ENCODE measurements at places on chromosomes 13 and 19.

DNA sequence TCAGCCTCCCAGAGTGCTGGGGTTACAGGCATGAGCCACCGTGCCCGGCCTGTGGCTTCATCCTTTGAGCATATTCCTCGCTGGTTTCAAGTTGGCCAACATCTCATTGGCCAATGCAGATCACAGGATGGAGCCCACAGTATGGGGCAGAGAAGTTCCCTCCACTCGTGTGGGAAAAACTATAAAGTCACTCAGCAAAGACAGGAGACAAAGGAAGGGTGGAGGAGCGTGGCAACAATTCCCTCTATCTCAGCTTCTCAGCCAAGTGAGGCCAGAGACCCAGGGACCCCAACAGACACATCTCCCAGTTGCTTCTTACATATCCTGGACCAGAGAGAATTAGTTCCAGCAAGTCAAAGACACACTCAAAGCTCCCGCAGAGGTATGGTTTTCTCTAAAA lies 184.6 kb upstream of the SOX1 start:
- no peak for DNase-seq

DNA sequence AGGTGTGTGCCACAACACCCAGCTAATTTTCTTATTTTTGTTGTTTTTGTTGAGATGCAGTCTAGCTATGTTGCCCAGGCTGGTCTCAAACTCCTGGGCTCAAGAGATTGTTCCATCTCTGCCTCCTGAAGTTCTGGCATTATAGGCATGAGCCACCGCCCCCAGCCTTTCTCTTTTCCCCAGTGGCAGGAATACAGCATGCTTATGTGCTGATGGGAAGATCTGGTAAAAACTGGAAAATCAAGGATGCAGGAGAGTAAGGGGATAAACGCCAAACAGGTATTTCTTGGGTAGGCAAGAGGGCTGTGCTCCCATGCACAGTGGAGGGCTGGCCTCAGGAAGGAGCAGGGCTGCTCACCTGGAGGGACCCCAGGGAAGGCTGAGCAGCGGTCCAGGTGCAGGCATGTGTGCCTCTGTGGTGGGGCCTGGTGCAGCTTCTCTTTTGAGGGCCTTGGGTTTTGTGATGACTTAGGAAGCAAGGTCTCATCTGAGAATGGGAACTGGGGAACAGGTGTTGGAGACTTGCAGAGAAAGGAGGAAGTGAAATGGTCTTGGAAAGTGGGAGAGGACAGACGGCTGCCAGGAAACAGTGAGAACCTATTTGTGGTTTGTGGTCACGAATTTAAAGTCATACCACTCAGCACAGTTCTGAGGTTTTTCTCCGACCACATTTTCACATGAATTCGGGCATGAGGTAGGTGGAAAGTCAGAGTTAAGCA lies 106.5 kb downstream of the TEX26 start:
- no peak for DNase-seq

- DNase-seq: no peak
Observed at GRCh38 chr19:15328312-15328711, 4.0 kb downstream of the BRD4 start.

DNA sequence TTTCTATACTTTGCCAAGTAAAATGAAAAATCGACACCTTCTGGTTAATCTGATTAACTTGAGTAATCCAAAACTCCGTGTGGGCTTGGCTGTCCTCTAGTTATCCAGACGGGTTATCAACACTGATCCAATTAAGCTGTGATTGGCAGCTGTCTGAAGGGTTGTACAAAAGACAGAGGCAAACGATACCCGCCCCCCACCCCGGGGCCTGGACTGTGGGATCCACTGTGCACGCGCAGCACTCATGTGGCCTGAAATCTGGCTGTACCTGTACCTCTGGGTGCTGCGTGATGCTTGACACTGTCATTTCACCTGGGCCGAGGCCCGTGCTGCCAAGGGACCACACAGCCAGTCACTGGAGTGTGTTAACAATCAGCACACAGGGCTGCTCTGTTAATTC lies 53.5 kb downstream of the COL4A2 start:
- DNase-seq: no peak

DNA sequence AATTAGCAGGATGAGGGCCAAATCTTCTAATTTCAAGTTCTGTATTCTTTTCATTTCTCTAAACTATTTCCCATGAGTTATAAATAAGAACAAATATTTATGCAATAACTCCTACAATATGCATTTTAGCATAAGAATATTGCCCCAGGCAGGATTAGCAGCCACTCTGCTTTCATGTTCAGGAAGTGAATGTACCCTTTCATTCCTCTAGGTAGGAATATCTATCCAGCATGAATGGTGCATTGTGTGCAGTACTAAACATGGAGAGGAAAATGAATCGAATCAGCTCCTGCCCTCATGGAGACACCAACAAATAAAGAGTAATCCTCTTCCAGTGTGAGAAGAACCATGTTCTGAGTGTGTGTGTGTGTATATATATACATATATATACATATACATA lies 41.0 kb downstream of the LHFPL6 start:
- no peak for DNase-seq

GRCh38 chr13:75763512-75763911 lies 127.4 kb downstream of the LMO7 start:
- DNase-seq: no peak

DNA sequence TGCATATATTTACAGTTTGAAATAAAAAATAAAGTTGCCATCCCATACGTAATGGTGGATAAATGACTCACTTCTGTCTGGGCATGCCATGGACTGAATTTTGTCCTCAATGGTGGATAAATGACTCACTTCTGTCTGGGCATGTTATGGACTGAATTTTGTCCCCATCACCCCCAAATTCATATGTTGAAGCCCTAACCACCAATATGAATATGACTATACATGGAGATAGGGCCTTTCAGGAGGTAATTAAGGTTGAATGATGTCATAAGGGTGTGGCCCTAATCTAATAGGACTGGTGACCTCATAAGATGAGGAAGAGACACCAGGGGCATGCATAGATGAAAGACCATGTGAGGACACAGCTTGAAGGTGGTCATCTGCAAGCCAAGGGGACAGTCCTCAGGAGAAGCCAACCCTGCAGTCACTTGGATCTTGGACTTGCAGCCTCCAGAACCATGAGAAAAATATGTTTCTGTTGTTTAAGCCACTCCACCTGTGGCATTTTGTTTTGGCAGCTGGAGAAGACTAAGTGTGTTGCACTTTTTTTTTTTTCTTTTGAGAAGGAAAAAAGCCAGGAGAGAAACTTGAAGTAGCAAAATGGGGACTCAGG lies 41.8 kb downstream of the RFC3 start:
- no peak for DNase-seq

- DNase-seq: no peak
Observed at GRCh38 chr19:29119590-29119989, 93.4 kb downstream of the UQCRFS1 start.

- peak; percentile 14 for DNase-seq
Observed at GRCh38 chr13:112616586-112617362, 28.8 kb upstream of the TUBGCP3 start.

- peak; percentile 33 for DNase-seq
Observed at GRCh38 chr19:48737360-48737998, 2.9 kb downstream of the RASIP1 start.

GRCh38 chr19:36060430-36060829 lies 5.7 kb downstream of the WDR62 start:
- no peak for DNase-seq

Data from NCI-H1436 (cell line).